ENCODE measurements at places on chromosomes 6 and 20. TPM values are rescaled to one million over a fixed set of nuclear protein-coding genes. Genes with fewer than 3 reads are reported as not detected.

GRCh38 chr20:35235881-35236280 lies 9.4 kb downstream of the MMP24 start:
- H3K27me3 ChIP-seq: no peaks in the 10 kb centered on the region
- no peak overlapping the region for H3K27ac ChIP-seq
- no peaks in the 10 kb centered on the region for H3K36me3 ChIP-seq

Gene CFB
- 17.0 TPM for total RNA-seq

DNA sequence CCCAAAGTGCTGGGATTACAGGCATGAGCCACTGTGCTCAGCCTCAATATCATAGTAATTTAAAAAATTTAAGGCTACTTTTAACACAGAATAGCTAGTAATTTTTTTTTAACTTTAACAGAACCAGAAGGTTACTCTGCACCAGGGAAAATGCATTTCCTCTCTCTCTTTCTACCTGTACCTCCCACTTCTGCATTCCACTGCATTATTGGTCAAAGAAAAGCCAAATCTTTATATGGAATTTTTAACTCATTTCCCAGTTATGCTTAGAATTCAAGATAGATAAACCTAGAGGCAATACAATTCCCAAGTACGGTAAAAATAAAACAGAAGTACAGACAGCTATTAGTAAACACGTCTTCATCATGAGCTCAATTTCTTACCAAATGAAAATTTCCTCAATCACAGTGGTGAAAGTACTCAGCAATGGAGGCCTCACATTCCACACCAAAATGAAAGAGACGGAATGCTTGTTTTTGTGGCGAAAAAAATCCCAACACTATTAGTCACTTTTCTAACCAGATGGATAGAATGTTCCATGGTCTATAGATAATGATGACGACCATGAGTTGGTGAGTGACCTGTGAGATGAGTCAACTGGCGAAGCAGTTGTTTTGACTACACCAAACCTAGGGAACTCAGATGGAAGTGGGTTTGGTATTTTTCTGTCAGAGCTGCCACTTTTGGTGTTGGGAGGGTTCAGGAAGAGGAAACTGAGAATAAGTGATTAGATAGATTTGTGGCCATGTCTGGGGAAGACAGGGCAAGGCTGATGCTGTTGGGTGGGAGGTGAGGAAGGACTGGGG lies 104.7 kb upstream of the SGK1 start:
- no peaks in the 10 kb centered on the region for H3K36me3 ChIP-seq
- H3K4me3 ChIP-seq: no peak overlapping the region
- H3K27me3 ChIP-seq: no peaks in the 10 kb centered on the region
- no peak overlapping the region for H3K27ac ChIP-seq
- no peaks in the 10 kb centered on the region for H3K4me1 ChIP-seq

GRCh38 chr20:4162766-4163165 lies 147.4 kb upstream of the RNF24 start:
- H3K27me3 ChIP-seq: no peaks in the 10 kb centered on the region
- peaks cover 51% of the 10 kb centered on the region for H3K4me1 ChIP-seq
- H3K36me3 ChIP-seq: no peaks in the 10 kb centered on the region
- no peak overlapping the region for H3K27ac ChIP-seq
- H3K4me3 ChIP-seq: no peak overlapping the region

DNA sequence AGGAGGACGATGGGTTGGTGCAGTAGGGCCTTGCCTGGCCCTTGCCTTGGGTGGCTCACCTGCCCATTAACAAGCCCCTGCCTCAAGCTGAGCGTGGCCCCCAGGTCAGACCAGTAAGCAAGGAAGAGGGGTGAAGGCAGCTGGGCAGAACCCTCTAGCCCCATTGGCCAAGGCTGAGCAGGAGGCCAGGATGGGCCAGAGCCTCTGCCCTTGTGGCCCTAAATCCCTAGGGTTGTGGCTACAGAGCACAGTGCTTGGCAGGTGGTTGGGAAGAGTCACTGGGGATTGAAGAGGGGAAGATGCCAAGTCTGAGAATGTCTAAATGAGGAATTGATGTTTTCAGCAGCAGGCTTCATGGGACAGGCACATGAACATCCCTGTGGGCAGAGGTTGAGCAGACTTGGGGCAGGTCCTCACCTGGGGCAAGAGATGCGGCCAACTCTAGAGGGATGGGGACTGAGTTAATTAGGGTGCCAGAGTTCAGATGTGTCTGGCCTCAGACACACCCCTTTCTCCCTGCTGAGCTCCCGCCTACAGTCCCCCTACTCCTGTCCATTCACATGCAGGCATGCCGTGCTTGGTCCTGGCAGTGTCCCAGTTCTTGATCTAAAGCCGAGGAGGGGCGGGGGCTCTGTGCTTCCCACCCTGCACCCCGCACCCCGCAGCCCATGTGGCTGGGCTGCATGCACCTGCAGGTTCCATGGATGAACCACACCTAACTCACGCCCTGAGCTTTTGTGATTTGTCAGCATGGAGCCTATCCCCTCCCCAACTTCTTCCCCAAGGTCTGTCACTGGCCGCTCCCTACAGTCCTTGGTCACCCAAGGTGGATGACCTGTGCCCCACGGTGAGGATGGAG lies 9.8 kb downstream of the GTSF1L start:
- H3K4me1 ChIP-seq: peaks cover 10% of the 10 kb centered on the region
- H3K27ac ChIP-seq: no peak overlapping the region
- peaks cover 9% of the 10 kb centered on the region for H3K36me3 ChIP-seq

Gene RIPOR3
- 12.2 TPM for total RNA-seq

Gene SLC32A1
- total RNA-seq: not detected

DNA sequence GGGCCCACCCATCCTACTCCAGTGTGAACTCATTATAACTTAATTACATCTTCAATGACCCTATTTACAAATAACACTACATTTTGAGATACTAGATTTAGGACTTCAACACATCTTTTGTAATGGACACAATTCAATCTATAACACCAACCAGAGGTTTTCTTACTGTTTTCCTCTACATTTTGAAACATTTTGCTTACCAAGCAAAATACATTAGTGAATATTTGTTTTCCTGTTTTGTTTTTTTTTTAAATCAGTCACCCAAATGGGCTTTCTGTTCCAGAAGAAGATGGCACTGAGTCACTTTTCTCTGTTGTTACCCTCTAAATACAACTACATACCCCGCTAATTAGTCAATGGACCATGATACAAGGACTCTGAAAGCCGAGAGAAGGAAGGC lies 104.7 kb upstream of the PRND start:
- H3K27me3 ChIP-seq: no peaks in the 10 kb centered on the region
- no peak overlapping the region for H3K4me3 ChIP-seq
- H3K36me3 ChIP-seq: no peaks in the 10 kb centered on the region

- no peaks in the 10 kb centered on the region for H3K4me1 ChIP-seq
- no peak for DNase-seq
- no peak overlapping the region for H3K27ac ChIP-seq
- no peak overlapping the region for H3K4me3 ChIP-seq
- H3K36me3 ChIP-seq: no peaks in the 10 kb centered on the region
- no peaks in the 10 kb centered on the region for H3K27me3 ChIP-seq
Measured at GRCh38 chr6:163586888-163587287, 172.4 kb downstream of the QKI start.

DNA sequence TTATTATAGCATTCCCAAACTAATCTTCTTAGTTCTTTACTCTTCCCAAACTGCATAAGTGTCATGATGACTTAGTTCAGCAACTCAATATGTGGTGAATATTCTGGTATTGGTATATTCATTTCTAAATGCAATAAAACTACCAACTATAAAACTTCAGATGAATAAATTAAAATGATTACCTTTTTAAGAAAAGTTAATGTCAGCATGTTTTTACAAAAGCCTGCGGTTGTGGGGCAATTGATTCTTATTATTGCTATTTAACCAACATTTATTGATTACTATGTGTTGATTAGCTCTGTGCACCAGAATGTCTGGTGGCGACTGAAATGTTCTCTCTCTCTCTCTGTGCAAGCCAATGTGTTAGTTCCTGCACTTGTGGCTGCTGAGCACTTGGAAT lies 5.0 kb upstream of the SLC22A3 start:
- no peak overlapping the region for H3K4me3 ChIP-seq
- no peak for DNase-seq
- no peaks in the 10 kb centered on the region for H3K36me3 ChIP-seq
- H3K27me3 ChIP-seq: peaks cover 25% of the 10 kb centered on the region
- H3K4me1 ChIP-seq: no peaks in the 10 kb centered on the region

All from thymus (tissue), 14 donors.